ENCODE measurements at places on chromosomes 4 and X.

- no peak for DNase-seq
These were observed 766 bp downstream of the TEX13A start for GRCh38 chrX:105219454-105220401.

DNA sequence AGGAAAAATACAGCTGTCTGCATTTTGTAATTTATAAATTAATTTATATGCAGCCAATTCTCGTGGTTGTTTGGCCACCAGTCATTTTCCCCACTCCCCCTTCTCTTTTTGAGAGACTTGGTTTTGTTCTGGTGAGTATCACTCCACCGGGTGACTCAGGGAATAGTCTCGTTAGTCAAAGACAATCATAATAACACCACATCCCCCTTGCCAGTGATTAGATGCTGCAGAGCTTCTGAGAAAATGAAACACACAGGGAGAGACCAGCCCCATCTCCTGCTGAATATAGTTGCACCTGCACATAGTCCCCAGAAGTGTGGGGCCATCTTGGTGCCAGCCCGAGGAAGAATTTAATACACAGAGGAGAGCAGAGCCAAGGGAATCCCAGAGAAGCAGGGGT, 8.0 kb upstream of the FNIP2 start:
- no peak for DNase-seq

- no peak for DNase-seq
These were observed 19.2 kb upstream of the ADRA2C start for GRCh38 chr4:3746701-3747580.

DNA sequence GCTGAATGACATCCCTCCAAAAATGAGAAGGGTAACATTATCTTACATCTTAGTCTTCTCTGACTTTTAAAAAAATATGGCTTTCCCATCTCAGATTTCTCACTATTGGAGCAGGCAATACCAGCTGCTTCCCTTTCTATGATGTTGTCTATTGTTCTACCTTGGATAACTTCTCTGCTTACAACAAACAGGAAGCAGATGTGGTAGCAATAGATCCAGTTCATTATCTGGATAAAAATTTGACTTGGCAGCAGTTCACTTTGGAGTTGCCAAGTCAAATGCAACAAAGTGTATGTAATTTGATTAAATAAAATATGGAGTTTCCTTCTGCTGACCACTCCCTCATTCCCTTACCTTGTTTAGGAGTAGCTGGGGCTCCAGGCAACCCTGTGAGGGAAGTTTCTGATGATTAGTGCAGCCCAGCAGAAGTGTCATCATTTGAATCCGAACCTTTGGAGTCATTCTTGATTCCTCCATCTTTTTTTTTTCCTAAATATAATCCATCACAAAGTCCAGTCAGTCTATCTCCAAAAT, 72.0 kb upstream of the GPRIN3 start:
- no peak for DNase-seq

All from heart left ventricle (tissue), 16 donors.